ENCODE measurements at places on chromosomes 7 and 10. TPM values are rescaled to one million over a fixed set of nuclear protein-coding genes. Genes with fewer than 3 reads are reported as not detected.
A peak's percentile ranks its signal among the peaks of the same experiment; 100 is the strongest.

GRCh38 chr7:23333671-23334246, 34.6 kb downstream of the MALSU1 start:
- DNase-seq: peak; percentile 92

- no peak for DNase-seq
These were observed 69.3 kb upstream of the PRR15 start for GRCh38 chr7:29494350-29494749.

DNA sequence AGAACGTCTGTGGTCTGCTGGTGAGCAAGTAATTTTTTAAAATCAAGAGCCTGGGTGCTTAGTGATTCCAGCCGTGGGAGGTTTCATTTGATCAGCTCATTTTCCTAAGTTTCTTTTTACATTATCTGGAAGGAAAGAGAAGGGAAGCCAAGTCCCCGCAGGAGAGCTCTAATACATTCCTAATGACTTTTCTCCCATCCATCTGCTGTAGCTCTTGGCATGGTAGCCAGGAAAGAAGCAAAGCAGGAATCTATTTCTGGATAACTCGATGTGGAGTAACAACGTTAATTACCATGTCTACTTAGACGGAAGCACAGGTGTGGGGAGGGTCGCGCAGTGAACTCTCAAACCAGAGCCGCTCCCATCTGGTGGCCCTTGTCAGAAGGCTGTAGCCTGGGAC, 121.9 kb downstream of the PAXIP1 start:
- DNase-seq: no peak

DNA sequence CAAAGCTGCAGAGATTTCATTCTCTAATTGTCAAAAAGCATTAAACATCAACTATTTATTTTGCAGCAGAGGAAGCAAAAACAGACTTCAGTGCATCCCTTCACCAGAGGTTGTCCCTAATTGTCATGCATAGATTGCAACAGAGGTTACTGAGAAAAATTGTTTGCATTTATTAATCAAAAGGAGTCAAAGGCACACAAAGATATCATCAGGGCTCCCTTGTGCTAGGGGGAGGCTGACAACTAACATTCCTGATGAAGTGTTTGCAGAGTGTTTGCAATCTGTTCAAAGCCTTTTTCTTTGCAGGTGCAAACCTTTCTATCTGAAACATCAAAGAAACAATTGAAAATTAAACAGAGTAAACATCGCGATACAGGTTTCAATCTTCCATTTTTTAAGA, 227.5 kb downstream of the TEX36 start:
- no peak for DNase-seq

DNA sequence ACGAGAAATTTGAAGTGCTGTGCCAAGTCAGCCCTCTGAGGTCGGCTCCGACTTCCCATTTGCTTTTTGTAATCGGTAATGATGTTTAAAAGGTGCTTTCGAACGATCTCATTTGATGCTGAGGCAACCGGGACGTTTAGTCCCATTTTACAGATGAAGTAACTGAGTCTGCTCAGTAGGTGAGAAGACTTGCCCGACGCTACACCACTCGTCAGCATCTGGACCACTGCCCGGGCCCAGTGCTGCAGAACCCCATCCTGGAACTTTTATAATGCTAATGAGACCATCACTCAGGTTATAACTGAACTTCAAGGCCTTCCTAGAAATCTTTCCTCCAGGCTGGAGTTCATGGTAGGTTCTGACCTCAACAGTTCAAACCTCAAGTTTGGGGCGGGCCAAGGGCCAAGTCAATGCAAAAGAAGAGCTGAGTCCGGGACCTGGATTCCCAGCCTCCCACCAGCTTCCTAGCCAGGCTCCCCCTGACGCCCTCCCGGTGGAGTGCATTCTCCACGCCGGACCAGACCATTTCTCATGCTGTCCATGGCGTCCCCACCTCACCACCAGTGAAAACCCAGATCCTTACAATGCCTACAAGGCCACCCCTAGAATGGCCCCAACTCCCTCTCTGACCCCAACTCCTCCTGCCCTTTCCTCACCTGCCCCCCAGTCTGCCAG, 699 bp upstream of the PDLIM1 start:
- no peak for DNase-seq

- DNase-seq: no peak
These were observed 76.6 kb downstream of the SUGCT start for GRCh38 chr7:40211276-40212003.

- DNase-seq: peak; percentile 76
These were observed 18.1 kb downstream of the MINDY4 start for GRCh38 chr7:30789334-30789711.

DNA sequence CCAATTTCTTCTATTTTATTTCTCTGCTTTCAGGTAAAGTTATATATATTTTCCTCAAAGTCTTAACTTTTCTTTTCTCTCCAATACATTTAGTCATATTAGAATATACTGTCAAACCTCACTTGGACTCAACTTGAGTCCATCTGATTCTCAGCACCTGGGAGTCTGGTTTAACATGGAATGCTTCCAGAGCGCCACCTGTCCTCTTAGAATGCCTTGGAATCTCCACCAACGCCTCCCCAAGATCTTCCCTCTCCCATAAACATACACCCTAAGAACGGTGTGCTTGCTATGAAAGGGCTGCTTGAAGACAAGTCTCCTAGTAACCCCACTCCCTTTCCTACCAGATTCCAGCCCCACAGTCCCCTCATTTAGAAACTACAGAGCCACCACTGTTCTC, 229.1 kb upstream of the MKLN1 start:
- DNase-seq: no peak

- peak; percentile 74 for DNase-seq
These were observed 6.9 kb downstream of the C10orf62 start for GRCh38 chr10:97596101-97597082.

DNA sequence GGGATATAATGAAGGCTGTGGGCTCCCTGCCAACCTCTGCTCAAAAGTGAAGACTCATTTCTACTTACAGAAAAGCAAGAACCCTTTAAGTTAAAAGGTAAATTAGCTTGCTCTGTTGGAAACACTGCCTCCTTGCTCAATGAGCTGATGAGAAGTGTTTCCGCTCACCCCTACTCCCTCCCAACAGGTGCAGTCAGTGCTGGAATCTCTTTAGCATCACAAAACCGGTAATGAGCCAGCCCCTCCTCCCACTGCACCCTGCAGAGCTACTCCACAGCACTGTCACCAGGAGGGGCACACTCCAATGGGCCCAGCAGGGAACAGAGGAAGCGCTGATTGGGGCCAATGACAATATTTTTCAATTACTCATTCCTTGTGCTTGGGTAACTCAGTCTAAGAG, 262.5 kb downstream of the TCERG1L start:
- DNase-seq: no peak

- DNase-seq: no peak
These were observed 174.4 kb upstream of the LYZL2 start for GRCh38 chr10:30803892-30804322.

GRCh38 chr7:100582041-100582579, 3.8 kb downstream of the LRCH4 start:
- no peak for DNase-seq

DNA sequence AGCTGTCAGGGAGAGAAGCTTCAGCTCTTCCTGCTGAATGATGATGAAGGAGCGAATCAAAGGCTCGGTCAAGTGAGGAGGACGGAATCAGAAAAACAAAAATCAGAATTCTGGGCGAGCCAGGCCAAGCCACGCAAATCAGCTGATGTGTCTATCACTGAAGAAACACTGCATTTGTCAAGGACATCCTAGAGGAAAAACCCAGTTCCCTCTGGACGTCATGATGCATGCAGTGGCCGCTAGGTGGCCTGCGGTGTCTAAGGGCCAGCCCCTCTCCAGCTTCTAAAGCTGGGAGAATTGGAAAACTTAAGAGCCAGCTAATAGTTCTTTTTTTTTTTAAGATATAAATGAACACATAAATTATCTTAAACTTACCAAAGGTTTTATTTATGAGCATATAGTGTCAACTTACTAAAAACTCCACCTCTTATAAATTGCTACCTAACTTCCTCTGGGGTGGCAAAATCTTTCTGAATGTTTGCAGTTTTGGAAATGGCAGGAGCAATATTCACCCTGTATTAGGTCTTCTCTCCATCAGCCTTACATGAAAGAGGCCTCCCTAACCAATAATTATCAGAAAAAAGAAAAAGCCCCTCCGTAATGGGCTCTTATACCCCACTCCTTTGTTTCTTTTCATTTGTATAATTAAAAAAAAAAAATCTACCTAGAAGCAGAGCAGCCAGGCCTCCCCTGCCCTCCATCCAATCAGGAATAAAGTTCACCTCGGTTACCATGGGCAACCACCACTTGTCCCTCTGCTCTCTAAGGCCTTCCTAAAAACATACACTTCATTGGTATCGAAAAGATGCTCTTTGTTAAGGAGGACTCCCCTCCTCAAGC, 186.8 kb downstream of the USP6NL start:
- peak; percentile 30 for DNase-seq

GRCh38 chr10:34768261-34768971, 46.7 kb downstream of the PARD3 start:
- DNase-seq: peak; percentile 51

GRCh38 chr10:124318811-124319210, 99.9 kb downstream of the OAT start:
- no peak for DNase-seq

- DNase-seq: no peak
These were observed 25.4 kb downstream of the BTBD16 start for GRCh38 chr10:122296363-122297120.

DNA sequence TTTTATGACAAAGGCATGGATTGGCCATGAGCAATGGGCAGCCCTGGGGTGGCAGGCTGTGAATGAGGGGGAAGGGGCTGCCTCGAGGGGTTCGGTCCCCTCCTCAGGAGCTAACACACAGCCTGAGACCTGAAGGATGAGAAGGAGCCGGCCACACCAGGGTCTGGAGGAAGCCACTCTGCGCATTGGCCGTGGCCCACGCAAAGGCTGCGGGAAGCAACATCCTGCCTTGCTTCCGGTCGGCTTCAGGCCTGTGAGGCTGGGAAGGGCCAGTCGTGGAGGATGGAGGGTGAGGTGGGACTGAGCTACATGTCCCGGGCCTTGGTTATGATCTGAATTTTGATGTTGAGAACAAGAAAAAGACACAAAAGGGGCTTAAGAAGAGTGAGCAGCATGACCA, 49.4 kb downstream of the RGS10 start:
- no peak for DNase-seq

GRCh38 chr7:158743219-158743618, 38.6 kb upstream of the NCAPG2 start:
- no peak for DNase-seq

DNA sequence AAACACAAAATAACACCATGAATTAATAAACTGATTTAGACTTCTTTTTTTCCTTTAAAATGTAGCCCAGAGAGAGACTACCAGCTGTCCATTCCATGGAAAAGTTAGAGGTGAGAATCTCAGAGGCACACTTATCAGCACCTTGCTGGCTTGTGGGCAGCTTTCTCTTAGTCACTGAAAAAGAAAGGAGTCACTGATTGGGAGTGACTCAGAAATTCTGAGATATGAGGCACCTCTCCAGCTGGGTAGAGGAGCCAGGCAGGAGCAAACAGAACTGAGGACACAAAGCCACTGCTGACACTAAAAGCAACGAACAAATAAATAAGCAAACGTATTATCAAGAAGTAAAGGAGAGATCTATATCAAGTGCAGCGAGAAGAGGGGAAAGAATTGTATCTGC, 310.6 kb downstream of the PARD3 start:
- DNase-seq: peak; percentile 66

GRCh38 chr10:77608281-77608680, 29.3 kb downstream of the KCNMA1 start:
- DNase-seq: no peak

The OPN4 gene
- not detected for total RNA-seq

The TMEM184A gene
- 1.7 TPM for total RNA-seq

The CALHM2 gene
- 3.8 TPM for total RNA-seq

The CRYGN gene
- 0.17 TPM for total RNA-seq

The HECW1 gene
- total RNA-seq: 3.7 TPM

The SSC4D gene
- 2.5 TPM for total RNA-seq

The MSMB gene
- total RNA-seq: not detected

The DCLRE1A gene
- total RNA-seq: 9.8 TPM
